NCI-H82 (cell line): ENCODE measurements at places on chromosomes 4 and X.

DNA sequence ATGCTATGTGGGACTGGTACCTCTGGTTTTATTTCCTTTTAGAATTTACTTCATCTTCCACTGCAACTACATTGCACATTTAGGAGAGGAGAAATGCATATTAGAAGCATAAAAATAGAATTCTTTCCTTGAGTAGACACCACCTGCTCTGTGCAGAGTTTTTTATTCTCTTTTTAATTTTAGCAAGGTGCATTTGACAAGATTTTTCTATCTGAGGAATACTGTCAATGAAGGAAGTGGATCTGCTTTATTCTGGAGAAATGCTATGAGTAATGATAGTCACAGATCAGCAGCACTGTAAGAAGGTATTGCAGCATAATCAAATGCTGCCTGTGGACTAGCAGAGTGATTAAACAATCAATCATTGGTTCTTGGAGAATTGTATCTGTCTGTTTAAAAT, 1038.3 kb downstream of the RAPGEF2 start:
- DNase-seq = no peak

- no peak for DNase-seq
These were observed 11.2 kb downstream of the IRAK1 start for GRCh38 chrX:154008521-154008920.

- DNase-seq = no peak
These were observed 115.6 kb downstream of the DHRSX start for GRCh38 chrX:2385224-2385623.

DNA sequence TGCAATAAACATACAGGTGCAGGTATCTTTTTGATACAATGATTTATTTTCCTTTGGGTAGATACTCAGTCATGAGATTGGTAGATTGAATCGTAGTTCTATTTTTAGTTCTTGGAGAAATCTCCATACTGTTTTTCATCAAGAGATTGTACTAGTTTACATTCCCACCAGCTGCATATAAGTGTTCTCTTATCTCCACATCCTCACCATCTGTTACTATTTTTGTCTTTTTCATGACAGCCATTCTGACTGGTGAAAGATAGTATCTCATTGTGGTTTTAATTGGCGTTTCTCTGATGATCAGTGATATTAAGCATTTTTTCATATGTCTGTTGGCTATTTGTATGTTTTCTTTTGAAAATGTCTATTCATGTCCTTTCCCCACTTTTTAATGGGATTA, 202.2 kb downstream of the RAPGEF2 start:
- no peak for DNase-seq

DNA sequence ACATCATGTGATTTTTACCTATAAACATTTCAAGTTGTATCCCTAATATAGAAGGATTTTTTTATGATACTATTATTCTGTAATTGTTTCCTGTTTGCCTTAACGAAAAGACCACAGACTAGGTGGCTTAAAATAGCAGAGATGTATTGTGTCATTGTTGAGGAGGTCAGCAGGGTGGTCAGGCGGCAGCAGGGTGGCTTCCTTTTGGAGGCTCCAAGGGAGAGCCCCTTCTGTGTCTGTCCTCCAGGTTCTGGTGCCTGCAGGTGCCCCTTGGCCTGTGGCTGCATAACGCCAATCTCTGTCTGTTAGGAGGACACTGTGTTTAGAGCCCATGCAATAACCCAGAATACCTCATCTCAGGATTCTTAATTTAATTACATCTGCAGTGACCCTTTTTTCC, 118.1 kb downstream of the TBL1X start:
- no peak for DNase-seq

- no peak for DNase-seq
These were observed 217.5 kb upstream of the TEX13C start for GRCh38 chrX:125101971-125102755.

GRCh38 chr4:70753630-70754029, 31.9 kb downstream of the RUFY3 start:
- no peak for DNase-seq
